ENCODE measurements at places on chromosomes 7 and 10. TPM values are rescaled to one million over a fixed set of nuclear protein-coding genes. Genes with fewer than 3 reads are reported as not detected.
A peak's percentile ranks its signal among the peaks of the same experiment; 100 is the strongest.

Gene AQP1
- total RNA-seq, result not detected

Gene KLF14
- total RNA-seq, result not detected

DNA sequence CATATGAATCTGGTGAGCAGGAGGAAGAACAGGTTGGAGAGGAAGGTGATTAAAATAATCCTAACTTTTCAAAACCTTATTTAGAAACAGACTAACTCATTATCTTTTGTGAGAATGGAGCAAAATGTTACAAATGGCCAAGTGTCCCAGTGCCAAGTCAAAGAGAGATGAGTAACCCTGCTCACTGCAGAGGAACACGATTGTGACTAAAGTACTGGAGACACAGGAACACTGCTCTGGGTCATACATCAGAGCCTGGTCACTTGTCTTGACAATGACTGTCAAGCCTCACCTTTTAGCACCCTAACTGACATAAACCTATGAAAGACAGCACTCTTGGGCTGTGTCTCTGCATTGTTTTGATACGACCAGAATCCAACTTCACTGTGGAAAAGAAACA lies 108.8 kb downstream of the SGMS1 start:
- no peak overlapping the region for H3K4me3 ChIP-seq
- H3K36me3 ChIP-seq, result no peaks in the 10 kb centered on the region
- no peak overlapping the region for H3K27ac ChIP-seq
- no peak for DNase-seq
- H3K4me1 ChIP-seq, result peaks cover 26% of the 10 kb centered on the region

GRCh38 chr7:101362334-101363195 lies at the start of gene COL26A1:
COL26A1 (plus strand) TSS chr7:101362875; CDS start chr7:101363033, 158 bp downstream.
- H3K4me1 ChIP-seq, result no peaks in the 10 kb centered on the region
- DNase-seq, result no peak

DNA sequence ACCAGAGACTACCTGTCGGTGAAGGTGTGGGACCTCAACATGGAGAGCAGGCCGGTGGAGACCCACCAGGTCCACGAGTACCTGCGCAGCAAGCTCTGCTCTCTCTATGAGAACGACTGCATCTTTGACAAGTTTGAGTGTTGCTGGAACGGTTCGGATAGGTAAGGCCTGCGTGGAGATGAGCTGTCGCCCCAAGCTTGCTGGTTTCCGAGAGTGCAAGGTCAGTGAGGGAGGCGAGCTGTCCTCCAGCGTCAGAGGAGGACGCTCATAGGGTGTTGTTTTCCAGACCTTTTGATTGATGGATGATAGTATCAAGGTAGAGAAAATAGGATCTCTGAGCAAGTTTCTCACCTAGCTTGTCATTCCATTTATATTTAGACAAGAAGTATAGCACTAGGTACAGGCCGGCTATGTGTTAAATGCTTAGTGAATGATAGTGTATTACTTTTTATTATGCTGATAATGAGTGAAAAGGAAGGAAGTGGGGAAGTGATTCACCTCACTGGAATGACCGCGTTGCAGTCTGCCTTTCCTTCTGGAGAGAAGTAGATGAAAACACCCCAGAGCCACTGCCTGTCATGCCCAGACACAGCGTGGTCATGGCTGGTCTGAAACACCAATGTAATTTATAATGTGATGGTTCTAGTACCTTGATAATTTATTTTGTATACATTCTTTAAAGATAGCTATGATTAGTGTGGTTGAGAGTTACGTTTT lies 33.9 kb downstream of the BNIP3 start:
- H3K4me1 ChIP-seq, result peaks cover 13% of the 10 kb centered on the region

- no peaks in the 10 kb centered on the region for H3K27me3 ChIP-seq
- H3K36me3 ChIP-seq, result peaks cover 4% of the 10 kb centered on the region
- DNase-seq, result no peak
- peak overlapping the region; percentile 99 for H3K4me3 ChIP-seq
Observed at GRCh38 chr10:72328045-72328828, 26.5 kb downstream of the DNAJB12 start.

Data from natural killer cell treated with Interleukin-12 subunit alpha and Interleukin-12 subunit beta and Interleukin-15 and Interleukin-18, amount 100 ng/mL, for 72 hours (primary cell).